ENCODE measurements at places on chromosomes 1 and 21.

DNA sequence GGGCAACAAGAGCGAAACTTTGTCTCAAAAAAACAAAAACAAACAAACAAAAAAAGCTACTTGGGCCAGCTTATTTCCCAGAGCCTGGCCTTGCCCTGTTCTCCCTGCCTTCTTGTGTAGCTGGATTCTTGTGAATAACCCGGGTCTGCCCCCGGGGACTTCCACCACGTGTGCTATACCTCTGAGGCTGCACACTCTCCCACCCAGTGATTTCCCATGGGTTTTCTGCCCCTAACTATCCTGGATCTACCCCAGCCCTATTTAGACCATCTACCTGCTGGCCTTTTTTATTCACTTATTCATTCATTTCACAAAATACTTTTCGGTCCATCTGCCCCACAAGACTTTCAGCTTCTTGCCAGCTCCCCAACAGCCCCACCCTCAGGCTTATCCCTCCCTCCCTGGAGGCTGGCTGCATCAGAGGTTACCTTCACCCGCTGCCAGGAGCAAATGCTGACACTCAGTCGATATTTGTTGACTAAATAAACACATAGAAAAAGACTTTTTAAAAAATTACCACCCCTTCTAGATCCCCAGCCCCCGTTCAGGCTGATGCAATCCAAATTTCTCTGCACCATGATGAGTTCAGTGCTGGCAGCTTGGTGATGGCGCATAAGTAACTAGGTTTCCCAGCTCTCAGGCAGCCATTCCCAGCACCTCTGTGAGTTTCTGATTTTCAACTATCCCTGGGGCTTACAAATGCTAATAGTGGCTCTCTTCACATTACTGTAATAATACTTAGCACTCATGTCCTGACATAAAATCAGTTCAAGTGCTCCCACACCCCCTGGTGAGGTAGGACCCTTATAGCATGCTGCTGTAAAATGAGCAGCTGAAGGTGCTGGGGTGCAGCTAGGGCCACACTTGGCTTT lies 30.7 kb upstream of the TARBP1 start:
- DNase-seq = no peak

DNA sequence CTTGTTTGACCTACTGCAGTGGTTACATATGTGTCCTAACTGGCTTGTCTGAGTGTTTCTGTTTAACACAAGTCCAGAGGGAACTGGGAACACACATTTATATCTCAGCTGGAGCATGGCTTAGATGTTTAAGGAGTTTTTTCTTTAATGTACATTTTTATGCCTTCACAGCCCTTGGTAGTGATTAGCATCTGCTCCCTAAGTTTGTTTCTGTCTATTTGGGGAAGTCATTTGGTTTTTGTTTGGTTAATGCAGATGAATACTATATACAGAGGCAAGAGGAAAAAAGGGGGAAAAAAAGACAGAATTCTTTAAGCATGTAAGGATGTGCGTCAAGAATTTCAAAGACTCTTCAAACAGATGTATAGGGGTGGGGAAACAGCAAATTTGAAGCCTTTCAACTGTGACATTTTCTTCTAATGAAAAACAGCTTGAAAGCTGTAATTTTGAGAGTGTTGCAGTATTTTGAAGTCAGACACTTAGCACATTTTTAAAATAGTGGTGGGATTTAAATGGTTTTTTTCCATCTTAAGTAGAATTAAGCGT lies 15.4 kb downstream of the MACO1 start:
- DNase-seq = no peak

DNA sequence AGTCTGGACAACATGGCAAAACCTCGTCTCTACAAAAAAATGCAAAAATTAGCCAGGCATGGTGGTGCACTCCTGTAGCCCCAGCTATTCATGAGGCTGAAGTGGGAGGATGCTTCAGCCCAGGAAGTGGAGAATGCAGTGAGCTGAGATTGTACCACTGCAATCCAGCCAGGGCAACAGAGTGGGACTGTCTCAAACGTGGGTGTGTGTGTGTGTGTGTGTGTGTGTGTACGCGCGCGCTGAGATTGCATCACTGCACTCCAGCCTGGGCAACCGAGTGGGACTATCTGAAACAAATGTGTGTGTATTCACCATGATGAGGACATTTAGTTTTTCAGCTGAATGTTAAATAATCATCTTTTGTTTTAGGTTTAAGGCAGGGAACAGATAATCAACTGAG lies 21.1 kb downstream of the USP1 start:
- no peak for DNase-seq

DNA sequence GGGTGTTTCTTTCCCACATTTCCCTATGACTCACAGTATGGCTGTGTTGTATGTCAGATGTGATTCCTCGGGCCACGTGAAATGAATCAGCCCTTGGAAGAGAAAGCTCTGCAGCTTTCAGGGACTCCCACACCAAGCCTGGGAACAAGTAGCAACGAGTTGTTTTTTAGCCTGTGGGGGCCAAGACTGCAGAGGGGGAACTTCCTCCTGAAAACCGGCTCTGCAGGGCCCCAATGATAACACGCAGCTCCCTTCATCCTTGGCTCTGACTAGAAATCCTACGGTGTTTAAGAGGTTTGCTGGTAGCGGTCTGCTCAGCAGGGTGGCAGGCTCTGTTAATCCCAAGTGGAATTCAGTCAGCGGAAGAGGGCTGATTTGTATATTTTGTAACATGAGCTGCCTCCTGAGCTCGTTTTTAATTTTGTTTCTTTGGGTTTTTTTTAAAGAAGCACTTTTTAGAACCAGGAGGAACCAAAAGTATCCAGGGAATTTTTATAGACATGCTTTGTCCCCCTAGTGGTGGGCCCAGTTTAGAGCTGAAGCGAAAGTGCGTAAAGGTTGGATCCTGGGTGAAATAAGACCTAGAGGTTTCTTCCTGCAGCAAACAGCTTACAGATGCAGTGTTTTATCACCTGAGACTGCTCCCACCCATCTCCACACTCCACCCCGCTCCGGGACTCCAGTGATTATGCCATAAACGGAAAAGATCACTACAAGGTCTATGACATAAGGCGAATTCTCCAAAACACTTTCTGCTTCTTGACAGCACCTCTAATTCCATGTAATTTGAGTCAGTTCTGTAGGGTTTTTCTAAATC lies 48.8 kb downstream of the LAMC2 start:
- no peak for DNase-seq

DNA sequence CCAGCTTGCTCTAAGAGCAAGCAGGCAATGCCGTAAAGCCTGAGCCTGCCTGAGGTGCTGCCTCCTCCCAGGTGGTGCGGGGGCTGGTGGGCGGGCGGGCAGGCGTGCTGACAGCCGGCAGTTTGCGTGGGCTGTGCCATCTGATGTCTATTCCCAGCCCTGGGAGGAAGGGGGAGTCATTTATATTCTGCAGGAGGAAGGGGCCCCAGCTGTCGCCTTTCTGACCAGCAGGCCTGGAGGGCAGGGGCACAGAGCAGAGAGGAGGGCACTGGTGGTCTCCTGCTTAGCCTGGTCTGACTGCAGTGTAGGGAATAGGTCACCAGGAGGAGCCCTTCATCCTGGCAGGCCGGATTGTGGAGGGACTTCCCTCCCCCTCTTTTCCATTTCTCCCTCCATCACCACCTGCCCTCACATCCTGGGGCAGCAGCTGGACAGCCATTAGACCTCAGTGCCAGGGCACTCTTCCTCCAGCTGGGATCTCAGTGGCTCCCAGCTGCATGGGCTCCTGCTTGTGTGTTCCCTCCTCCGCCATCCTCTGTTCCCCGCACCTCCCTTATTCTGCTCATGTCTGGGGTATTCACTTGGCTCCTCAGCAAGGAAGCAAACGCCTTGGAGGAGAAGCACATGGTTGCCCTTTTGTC lies 4.4 kb downstream of the CYB561D1 start:
- peak; percentile 28 for DNase-seq

DNA sequence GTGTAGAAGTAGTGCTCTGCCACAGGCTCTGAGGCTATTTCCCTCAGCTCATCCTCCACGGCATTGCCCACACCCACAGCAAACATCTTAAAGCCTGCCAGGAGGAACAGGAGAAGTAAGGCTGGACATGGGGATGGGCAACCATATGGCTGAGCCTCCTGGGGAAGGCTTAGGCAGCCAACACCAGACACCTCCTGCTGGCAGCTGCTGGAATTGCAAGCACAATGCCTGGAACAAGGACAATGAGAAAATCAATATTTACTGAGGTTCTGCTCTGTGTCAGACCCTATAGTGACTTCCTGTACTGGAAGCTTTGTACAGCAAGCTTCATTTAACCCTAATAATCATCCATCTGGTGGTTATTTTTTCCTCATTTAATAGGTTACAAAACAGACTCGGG lies 8.2 kb downstream of the MATN1 start:
- peak; percentile 47 for DNase-seq

- DNase-seq = peak; percentile 68
Measured at GRCh38 chr1:229203030-229203751, 67.7 kb upstream of the RAB4A start.

- DNase-seq = no peak
Measured at GRCh38 chr1:53606197-53606596, 132.8 kb downstream of the GLIS1 start.

DNA sequence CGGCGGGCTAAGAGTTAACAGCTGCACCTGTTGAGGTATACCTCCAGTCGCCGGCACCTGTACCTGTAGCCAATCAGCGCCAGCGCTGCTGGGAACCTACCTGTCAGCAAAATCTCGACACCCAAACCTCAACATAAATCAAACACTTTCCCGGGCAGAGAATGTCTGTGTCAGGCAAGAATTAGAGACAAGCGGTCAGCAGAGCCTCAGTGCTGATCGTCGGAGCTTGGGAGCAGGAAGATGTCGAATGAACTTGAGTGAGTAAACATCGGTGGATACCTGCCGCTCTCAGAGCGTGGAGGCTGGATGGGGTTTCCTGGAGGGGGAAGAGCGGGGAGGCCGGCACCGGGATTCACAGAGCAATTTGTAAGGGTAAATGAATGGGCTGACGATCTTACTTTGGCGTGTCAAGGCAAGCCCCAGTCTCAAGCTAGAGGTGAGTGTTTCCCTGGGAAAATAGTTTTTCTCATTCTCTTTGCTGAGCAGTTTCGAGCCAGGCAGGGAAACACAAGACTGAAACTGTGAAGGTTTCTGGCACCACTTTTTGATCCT lies at the start of gene GRHL3:
Gene GRHL3, plus strand, starts transcription at position 46 of the 552 bp plus-strand sequence. Its CDS starts 195 bp downstream, at position 241.
- DNase-seq = no peak

DNA sequence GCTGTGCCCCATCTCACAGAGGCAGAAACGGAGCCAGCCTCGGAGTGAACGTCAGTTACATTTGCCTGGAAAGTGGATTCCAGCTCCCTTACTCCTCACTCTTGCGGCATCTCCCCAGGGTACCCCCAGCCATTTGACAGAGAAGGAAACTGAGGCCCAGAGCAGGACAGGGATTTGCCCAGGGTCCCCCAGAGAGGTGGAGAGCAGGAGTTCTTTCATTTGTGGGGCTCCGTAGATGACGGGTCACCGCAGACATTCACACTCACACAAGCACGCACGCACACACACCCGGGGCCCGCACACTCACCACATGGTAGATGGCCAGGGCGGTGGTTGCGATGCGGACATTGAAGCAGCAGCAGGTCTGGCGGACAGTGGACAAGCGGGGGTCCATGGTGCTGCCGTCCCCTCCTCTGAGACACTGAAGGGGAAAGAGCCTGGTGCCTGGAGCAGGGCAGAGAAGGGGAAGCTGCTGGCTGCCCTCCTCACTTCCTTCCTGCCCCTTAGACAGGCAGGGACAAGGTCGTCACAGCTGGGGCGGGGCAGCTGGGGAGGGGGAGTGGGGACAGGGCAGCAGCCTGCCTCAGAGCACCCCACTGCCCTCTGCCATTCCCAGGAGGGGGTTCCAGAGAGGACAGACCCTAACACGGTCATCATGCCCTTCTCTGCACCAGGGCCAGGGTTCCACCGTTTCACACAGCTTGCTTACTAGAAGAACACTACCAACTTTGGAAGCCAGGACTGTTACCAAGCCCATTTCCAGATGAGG lies at the start of gene LAPTM5:
Gene LAPTM5, minus strand, starts transcription at position 423 of the 769 bp plus-strand sequence. Its CDS starts 29 bp downstream, at position 394.
- peak; percentile 78 for DNase-seq

Measured in GM12865 (cell line).